ENCODE measurements at places on chromosomes 4 and X.
A peak's percentile ranks its signal among the peaks of the same experiment; 100 is the strongest.

GRCh38 chr4:90281541-90282355 lies 154.6 kb downstream of the CCSER1 start:
- no peak for DNase-seq

GRCh38 chr4:111120191-111120590 lies 497.3 kb upstream of the PITX2 start:
- DNase-seq, result no peak

GRCh38 chrX:35392232-35392631 lies 405.9 kb upstream of the MAGEB16 start:
- DNase-seq, result no peak

DNA sequence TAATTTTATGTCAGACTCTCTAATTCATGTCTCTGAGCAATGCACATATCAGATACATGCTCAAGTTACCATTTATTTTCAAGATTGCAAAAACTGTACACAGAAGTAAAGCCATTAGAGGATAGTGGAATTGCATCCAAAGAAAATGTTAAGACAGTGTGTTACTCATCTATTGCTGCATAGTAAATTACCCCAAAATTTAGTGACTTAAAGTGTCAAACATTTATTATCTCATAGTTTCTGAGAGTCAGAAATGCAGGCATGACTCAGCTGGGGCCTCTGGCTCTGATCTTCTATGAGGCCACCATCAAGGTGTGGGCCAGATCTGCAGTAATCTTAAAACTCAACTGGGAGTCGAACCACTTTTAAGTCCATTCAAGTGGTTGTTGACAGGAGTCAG lies 275.2 kb downstream of the QDPR start:
- DNase-seq, result no peak

DNA sequence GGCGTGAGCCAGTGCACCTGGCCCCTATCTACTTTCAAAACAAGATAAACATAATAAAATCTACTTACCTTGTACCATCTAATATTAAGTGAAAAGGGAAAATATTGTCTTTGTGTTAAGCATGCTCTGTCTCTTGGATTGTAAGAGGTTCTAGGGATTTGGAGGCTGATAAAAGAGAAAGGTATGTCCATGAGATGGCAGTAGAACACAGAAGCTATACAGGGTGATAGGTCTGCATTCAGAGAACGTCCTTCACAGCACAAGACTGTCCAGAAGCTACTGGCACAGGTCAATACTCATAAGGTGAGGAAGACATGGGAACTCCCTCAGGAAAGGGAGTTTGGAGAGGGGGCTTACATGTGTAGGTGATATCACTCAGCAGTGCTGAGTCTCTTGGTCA lies 135.5 kb downstream of the TMEM47 start:
- peak; percentile 0 for DNase-seq

- no peak for DNase-seq
Observed at GRCh38 chr4:189311251-189311650, 629.4 kb upstream of the FRG1 start.

DNA sequence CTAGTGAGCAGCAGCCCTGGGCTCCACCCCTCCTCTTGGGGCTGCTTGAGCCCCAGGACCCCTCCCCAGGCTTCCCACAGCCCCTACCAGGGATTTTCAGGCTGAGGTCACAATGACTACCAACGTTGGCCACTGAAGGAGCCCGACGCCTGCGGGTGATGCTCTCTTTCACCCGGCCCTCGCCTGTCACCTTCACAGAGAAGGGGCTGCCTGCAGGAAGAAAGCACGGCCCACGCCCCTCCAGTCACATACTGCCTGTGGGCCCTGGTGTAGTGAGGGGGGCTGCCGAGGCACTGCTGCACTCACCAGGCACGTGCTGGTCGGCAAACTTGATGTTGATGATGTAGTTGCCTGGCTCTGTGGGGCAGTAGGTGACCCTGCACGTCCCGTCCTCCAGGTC lies 22.0 kb downstream of the FLNA start:
- DNase-seq, result no peak

GRCh38 chr4:142940425-142941330 lies 94.6 kb upstream of the INPP4B start:
- no peak for DNase-seq

All from urothelium cell line (cell line).